HCT116 (cell line): ENCODE measurements at places on chromosomes 3 and 15. TPM values are rescaled to one million over a fixed set of nuclear protein-coding genes. Genes with fewer than 3 reads are reported as not detected.

Gene PLA1A
- total RNA-seq: not detected

Gene CAMP
- not detected for total RNA-seq

Gene STX19
- not detected for total RNA-seq

DNA sequence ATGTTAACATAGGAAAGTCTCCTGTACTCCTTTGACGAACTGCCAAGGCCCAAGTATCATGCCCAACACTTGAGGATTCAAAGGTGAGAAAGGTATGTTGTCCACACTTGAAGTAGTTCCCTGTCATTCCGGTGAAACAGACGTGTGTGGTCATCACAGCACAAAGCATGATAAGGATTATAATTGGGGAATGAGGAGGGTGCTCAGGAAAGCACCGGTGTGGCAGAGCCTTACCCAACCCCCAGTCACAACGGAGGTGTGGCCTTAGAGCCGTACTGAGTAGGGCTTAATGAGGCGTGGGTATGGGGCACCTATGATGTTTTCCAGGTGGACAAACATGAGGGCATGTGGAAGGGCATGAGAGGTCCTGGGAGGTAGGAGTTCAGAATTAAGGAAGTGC is 203.0 kb upstream of the NR2E3 start:
- DNase-seq: no peak
- no peaks in the 10 kb centered on the region for H3K27me3 ChIP-seq
- H3K27ac ChIP-seq: no peak overlapping the region
- H3K4me1 ChIP-seq: no peaks in the 10 kb centered on the region
- no peaks in the 10 kb centered on the region for H3K36me3 ChIP-seq

- DNase-seq: no peak
- H3K27me3 ChIP-seq: no peaks in the 10 kb centered on the region
- H3K4me1 ChIP-seq: peaks cover 62% of the 10 kb centered on the region
- H3K36me3 ChIP-seq: no peaks in the 10 kb centered on the region
- H3K27ac ChIP-seq: peak overlapping the region; percentile 96; the same call in 1 of the 2 replicates
These were observed 6.0 kb downstream of the PHLDB2 start for GRCh38 chr3:111864821-111865656.

- no peaks in the 10 kb centered on the region for H3K36me3 ChIP-seq
- DNase-seq: no peak
- H3K4me3 ChIP-seq: no peak overlapping the region
These were observed 59.0 kb downstream of the TP63 start for GRCh38 chr3:189690237-189690636.

DNA sequence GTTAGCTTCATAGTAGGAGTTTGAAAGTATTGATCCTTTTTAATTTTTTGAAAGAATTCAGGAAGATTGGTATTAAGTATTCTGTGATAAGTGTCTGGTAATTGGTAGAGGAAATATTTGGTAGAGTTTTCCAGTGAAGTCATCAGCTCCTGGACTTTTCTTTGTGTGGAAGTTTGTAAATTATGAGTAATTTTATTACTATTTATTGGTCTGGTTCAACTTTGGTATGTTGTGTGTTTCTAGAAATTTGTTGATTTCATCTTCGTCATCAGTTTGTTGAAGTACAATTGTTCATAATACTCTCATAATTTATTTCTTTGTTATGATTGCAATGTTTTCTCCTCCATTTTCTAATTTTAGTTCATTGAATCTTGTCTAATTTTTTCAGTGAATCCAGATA is 832.0 kb downstream of the OTOL1 start:
- H3K4me1 ChIP-seq: no peaks in the 10 kb centered on the region
- no peaks in the 10 kb centered on the region for H3K27me3 ChIP-seq
- no peak overlapping the region for H3K4me3 ChIP-seq
- no peak for DNase-seq

GRCh38 chr3:14119651-14120050 is 5.0 kb downstream of the CHCHD4 start:
- H3K4me1 ChIP-seq: no peaks in the 10 kb centered on the region
- no peak overlapping the region for H3K4me3 ChIP-seq
- DNase-seq: no peak
- H3K36me3 ChIP-seq: peaks cover 10% of the 10 kb centered on the region; the same call in 1 of the 2 replicates
- no peaks in the 10 kb centered on the region for H3K27me3 ChIP-seq
- H3K27ac ChIP-seq: no peak overlapping the region

- no peaks in the 10 kb centered on the region for H3K27me3 ChIP-seq
- H3K36me3 ChIP-seq: no peaks in the 10 kb centered on the region
- H3K4me3 ChIP-seq: no peak overlapping the region
- no peaks in the 10 kb centered on the region for H3K4me1 ChIP-seq
These were observed 61.8 kb downstream of the SLC7A14 start for GRCh38 chr3:170524073-170524472.

- peak; percentile 4 for DNase-seq
- no peak overlapping the region for H3K27ac ChIP-seq
- H3K36me3 ChIP-seq: no peaks in the 10 kb centered on the region
- no peaks in the 10 kb centered on the region for H3K27me3 ChIP-seq
- H3K4me3 ChIP-seq: no peak overlapping the region
- peaks cover 13% of the 10 kb centered on the region for H3K4me1 ChIP-seq
These were observed 532.8 kb upstream of the TGFBR2 start for GRCh38 chr3:30073622-30074021.
